Hindlimb muscle (tissue), 1 donor: ENCODE measurements at places on chromosomes 2 and 18. TPM values are rescaled to one million over a fixed set of nuclear protein-coding genes. Genes with fewer than 3 reads are reported as not detected.

DNA sequence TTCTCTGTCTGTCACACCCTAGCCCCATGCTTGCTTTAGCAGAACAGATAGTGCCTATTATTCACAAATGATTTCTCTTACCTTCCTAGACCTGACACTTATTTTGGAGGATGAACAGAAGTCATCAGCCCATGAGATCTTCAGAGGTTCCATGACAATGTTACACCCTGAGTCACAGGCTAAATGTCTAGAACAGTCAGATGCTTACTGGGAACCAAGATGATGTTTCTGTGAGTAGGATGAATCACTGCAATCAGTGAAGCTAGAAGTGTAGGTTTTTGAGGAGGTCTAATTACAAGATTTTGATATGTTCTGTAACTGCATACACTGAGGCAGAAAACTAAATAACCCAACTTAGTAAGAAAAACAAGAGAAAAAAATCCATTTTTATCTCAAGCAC, 123.0 kb upstream of the THUMPD2 start:
- DNase-seq: no peak

DNA sequence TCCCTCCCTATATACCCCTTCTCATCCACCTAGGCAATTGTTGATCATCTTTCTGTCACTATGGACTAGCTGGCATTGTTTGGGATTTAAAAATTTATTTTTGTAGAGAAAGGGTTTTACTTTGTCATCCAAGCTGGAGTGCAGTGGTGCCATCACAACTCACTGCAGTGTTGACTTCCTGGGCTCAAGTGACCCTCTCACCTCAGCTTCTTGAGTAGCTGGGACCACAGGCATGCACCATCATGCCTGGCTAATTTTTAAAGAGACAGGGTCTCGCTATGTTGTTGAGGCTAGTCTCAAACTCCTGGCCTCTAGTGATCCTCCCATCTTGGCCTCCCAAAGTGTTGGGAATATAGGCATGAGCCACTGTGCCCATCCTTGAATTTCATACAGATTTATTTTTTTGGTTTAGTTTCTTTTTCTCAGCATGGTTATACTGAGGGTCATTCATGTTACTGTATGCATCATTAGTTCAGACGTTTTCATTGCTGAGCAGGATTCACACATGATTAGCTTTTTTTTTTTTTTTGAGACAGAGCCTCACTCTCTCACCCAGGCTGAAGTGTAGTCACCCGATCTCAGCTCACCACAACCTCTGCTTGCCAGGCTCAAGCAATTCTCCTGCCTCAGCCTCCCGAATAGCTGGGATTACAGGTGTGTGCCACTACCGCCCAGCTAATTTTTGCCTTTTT, 8.6 kb upstream of the PCARE start:
- no peak for DNase-seq

GRCh38 chr18:35746826-35747339, 165.3 kb downstream of the GALNT1 start:
- DNase-seq: no peak

GRCh38 chr2:109145286-109145685, 16.3 kb downstream of the SH3RF3 start:
- no peak for DNase-seq

The SPR gene
- 4.4 TPM for polyA plus RNA-seq

- DNase-seq: no peak
These were observed 297.2 kb downstream of the NCKAP5 start for GRCh38 chr2:133271105-133271504.

DNA sequence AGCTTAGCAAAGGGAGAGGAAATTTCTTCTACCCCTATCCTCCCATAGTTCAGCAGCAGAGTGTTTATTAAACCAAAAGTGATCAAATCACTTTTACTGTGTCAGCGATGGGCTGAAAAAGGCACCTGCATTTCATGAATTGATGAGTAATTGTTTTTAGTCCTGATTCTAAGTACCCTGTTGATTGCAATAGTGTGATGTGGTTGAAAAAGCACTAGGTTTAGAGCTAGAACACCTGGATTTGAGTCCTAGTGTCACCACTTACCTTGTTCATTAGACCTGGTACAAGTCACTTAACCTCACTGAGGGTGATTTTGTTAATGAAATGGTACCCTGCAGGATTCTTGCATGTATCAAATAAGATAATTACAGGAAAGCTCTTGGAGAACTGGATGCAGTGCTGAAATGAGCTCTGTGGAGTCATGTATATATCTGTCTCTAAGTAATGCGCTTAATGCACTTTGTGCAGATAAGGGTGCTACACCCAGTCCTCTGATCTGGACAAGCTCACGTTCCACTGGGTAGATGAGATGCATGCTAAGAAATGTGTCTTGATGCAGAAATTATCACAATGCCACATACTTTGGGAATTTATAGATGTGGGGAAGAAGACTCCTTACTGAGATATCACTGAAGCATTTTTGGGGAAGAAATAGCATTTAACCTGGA, 289.6 kb downstream of the PARD3B start:
- DNase-seq: no peak

The DAW1 gene
- polyA plus RNA-seq: not detected

The FSIP2 gene
- polyA plus RNA-seq: 1.1 TPM

The ABCG8 gene
- 0.10 TPM for polyA plus RNA-seq
